AG08396 (cell line): ENCODE measurements at places on chromosomes 4 and X.

DNA sequence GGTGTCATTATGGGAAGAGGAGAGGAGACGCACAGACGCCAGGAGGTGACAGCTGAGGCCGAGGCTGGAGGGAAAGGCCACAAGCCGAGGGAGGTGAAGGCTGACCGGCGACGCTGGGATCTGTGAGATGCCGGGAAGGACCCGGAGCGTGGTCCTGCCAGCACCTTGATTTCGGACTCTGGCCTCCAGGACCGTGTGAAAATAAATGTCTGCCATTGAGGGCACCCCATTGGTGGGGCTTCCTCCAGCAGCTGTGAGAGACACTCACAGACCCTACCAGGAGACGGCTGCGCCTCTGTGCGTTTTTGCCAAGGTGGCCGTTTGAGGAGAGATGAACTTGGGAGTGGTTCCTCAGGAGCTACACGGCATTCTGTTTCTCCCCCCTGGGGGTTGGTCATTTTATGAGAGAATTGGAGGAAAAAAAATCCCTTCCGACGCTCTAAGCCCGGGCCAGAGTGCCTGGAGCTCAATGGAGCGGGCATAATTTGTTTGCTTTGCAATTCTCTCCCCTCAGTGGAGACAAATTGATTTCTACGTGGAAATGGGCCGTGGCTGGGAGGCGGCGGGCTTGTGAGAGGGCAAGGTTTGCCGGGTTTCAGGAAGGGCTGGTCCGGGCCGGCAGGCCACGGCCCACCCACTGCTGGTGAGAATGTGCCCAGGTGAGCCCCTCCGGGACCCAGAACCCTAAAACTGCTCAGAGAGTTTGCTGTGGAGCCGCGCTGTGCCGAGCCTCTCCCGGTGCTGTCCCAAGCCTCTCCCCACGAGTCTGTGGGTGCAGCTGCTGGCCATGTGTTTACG lies 53.9 kb downstream of the CPZ start:
- no peak for DNase-seq

- no peak for DNase-seq
Observed at GRCh38 chr4:103692615-103693014, 27.2 kb downstream of the TACR3 start.

DNA sequence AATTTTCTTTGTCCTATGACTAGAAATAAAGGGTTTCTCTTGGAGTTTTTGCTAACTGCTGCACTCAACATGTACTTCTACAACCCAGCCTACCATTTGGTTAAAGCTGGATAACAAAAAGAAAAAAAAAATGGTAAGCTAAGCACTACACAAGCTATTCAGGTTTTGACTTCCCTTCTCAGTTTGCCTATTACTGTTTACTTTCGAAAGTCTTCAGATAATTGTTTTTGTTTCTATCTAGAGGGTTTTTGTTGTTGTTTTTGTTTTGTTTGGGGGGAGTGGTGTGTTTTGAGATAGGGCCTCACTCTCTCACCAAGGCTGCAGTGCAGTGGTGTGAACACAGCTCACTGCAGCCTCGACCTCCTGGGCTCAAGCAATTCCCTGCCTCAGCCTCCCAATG lies 46.6 kb downstream of the CLOCK start:
- no peak for DNase-seq

DNA sequence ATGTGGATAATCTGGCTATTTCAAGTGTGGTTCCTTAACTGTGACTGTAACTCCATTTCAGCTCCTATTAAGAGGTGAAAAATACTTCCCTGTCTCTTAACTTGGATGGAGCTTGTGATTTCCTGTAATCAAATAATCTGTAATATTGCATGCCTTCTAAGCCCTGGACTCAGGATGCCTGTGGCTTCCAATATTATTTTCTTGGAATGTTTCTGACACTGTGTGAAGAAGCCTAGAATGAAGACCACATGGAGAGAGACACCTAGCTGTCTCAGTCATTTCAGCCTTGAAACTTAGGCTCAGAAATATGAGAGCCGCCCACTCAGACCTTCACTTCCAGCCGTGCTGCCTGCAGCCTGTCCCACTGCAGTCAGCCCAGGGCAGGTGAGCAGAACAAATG lies 544.3 kb downstream of the TRIML1 start:
- no peak for DNase-seq
